Fibroblast of lung (primary cell): ENCODE measurements at places on chromosomes 5 and 9.
A peak's percentile ranks its signal among the peaks of the same experiment; 100 is the strongest.

GRCh38 chr5:65133477-65134110 is 348.1 kb downstream of the ADAMTS6 start:
- no peak for DNase-seq

DNA sequence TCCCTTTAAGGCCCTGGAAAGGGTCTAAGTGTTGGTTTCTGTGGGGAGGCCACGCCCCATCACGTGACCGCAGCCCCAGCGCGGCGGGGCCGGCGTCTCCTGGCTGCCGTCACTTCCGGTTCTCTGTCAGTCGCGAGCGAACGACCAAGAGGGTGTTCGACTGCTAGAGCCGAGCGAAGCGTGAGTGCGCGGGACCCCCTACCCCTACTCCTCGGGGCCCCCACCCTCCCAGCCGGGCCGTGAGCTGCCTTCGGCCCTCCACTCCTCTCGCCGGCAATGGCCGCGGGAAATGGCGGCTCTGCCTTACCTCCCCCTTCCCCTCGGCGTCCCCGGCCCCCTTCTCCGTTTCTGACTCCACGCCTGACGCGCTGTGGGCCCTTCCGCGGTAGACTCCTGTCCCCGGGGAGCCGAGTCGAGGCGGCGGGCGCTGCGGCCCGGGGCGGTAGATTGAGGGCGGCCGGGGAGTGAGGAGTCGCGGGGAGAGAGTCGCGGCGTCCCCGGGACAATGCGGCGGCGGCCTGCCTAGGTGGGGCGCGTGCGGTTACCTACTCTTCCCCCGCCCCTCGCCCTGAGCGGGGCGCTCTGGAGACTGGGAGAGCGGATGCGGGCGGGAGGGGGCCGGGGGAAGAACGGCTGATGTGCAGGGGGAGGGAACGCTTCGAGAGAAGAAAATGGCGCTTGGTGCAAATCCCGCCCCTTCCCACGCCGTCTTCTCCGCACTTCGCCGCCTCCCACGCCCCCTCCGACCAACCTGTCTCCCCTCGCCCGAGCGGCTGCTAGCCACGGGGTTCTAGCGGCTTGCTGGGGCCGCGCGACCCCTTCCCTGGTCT is at the start of gene SUB1:
TSS of gene SUB1 (plus strand) at position 112 of the 830 bp plus-strand sequence. CDS start 2,956 bp downstream, outside the sequence.
- DNase-seq, result peak; percentile 88

GRCh38 chr5:120007598-120007997 is 378.2 kb downstream of the FAM170A start:
- no peak for DNase-seq

GRCh38 chr5:139763930-139764791 is 31.4 kb upstream of the PSD2 start:
- no peak for DNase-seq

GRCh38 chr9:101140764-101141163 is 112.2 kb downstream of the PLPPR1 start:
- no peak for DNase-seq

- DNase-seq, result peak; percentile 55
Measured at GRCh38 chr9:99011161-99011709, 67.5 kb downstream of the COL15A1 start.

GRCh38 chr9:33297432-33297831 is 7.1 kb downstream of the NFX1 start:
- DNase-seq, result no peak

DNA sequence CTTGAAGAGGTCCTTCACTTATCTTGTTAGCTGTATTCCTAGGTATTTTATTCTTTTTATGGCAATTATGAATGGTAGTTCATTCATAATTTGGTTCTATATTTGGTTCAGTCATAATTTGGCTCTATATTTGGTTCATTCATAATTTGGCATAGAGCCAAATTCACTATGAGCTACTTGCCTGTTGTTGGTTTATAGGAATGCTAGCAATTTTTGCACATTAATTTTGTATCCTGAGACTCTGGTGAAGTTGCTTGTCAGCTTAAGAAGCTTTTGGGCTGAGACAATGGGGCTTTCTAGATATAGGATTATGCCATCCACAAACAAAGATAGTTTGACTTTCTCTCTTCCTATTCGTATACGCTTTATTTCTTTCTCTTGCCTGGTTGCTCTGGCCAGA is 142.2 kb downstream of the PLCXD3 start:
- peak; percentile 52 for DNase-seq

DNA sequence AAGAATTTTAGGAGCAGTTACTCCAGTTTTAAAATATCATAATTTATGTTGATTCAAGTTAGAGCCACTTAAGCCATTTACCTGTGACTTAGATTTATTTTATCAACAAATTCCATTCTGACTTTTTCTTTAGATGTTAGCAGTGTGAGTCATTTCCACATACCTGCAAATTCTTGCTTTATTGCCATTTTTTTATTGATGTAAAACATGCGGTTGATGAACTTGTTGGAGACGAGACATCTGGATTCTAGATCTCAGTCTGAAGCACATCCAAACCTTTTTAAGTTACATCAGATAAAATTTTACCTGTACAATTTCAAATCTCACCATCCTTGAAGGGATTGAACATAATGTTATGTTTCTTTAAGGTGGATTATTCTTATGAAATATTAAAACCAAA is 240.9 kb downstream of the IRX1 start:
- no peak for DNase-seq

GRCh38 chr9:136861874-136862457 is 4.1 kb downstream of the EDF1 start:
- no peak for DNase-seq

DNA sequence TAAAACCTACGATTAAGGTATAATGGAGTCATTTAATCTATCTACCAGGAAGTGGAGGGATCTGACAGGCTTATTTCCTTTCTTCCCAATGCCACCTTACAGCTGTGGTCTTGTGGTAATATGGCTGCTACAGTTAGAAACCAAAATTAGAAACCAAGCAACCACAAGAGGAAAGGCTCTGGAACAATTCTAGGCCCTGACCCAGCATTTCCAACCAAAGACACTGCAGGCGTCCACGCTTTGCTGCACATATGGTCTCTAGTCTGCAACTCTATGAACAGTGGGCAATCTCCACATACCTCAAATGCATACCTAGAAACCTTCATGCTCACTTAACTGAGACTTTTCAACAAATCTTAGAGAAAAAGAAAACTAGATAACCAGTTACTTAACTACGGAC is 339.1 kb downstream of the NFIB start:
- peak; percentile 16 for DNase-seq

GRCh38 chr5:136631186-136631585 is 265.8 kb upstream of the TRPC7 start:
- DNase-seq, result no peak

GRCh38 chr5:59249160-59249559 is 644.4 kb downstream of the PDE4D start:
- no peak for DNase-seq

DNA sequence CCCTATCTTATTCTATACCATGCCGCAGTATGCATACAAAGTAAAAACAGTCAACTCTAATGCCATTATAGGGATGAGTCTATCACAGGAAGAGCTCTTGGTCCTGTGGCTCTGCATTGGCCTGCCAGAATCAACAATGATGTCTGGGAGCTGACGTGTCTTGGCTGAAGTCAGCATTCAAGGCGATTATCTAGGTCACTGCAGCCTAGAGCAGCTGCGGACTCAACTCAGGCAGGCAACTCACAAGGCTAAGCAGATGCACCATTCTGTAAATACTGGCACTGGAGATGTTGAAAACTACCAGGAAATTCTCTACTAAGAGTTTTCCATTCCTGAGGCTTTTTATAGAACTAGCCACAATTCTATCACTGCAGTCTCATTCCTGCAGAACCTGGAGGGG is 13.3 kb downstream of the SPATA9 start:
- peak; percentile 99 for DNase-seq

DNA sequence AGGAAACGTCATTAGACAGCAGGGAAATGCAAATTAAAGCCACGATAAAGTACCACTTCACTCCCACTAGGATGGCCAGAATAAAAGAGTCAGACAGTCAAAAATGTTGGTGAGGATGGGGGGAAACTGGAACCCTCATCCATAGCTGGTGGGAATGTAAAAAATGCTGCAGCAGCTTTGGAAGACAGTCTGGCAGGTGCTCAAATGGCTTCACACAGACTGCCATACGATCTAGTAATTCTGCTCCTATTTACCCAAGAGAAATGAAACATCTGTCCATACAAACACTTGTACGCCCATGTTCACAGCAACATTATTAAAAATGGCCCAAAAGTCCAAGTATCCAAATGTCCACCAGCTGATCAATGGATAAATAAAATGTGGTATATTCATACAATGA is 158.9 kb upstream of the PHYKPL start:
- no peak for DNase-seq

DNA sequence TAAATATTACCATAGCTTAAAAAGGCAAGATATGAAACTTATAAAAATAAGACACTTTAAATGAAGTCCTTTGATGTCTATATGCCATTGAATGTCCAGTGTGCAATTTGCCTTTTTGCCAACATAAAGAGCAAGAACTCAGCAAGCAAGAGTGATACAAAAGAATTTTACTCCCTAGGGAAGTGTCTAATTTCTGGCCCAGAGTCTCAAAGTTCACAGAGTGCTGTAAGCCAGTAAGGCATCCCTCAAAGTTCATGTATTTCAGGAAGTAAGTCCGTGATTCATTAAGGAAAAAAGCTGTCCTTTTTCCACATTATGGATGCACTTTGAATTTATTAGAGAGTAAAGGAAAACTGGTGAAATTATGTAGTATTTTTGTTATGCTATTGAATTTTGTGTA is 185.2 kb downstream of the CCDC171 start:
- peak; percentile 40 for DNase-seq

GRCh38 chr5:169895926-169896325 is 84.4 kb downstream of the INSYN2B start:
- DNase-seq, result peak; percentile 73

- no peak for DNase-seq
Measured at GRCh38 chr5:318341-318897, 3.1 kb upstream of the AHRR start.

GRCh38 chr5:87867281-87867680 is 401.4 kb downstream of the TMEM161B start:
- DNase-seq, result no peak

- no peak for DNase-seq
Measured at GRCh38 chr9:124500028-124500795, 7.0 kb downstream of the NR5A1 start.

- DNase-seq, result peak; percentile 70
Measured at GRCh38 chr5:147539053-147539452, 29.2 kb upstream of the DPYSL3 start.

- peak; percentile 57 for DNase-seq
Measured at GRCh38 chr5:133801955-133802751, 166.3 kb downstream of the C5orf15 start.
